ENCODE measurements at places on chromosomes 16 and 17. TPM values are rescaled to one million over a fixed set of nuclear protein-coding genes. Genes with fewer than 3 reads are reported as not detected.
A peak's percentile ranks its signal among the peaks of the same experiment; 100 is the strongest.

The IL34 gene
- total RNA-seq, result 0.28 TPM

- no peak for DNase-seq
- peaks cover 27% of the 10 kb centered on the region for H3K36me3 ChIP-seq
- no peaks in the 10 kb centered on the region for H3K27me3 ChIP-seq
- H3K4me3 ChIP-seq, result peak overlapping the region; percentile 97
- peak overlapping the region; percentile 96 for H3K27ac ChIP-seq
These were observed 1.4 kb downstream of the CARHSP1 start for GRCh38 chr16:8867216-8867931.

DNA sequence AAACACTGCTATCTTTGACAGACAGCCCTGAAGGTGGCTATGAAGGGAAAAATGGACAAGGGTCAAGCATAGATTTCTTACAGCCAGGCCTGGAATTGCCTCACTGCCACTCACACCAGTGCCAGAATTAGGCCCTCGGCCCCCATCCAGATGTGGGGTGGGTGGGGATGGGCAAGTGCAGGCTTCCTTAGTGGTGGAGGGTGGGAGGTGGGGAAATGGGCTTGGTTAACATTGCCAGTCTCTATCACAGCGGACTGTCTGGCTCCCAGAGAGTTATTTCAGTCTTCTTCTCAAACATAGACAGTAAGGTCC is 24.9 kb downstream of the B9D1 start:
- peaks cover 1% of the 10 kb centered on the region for H3K4me1 ChIP-seq
- no peak for DNase-seq
- H3K27me3 ChIP-seq, result no peaks in the 10 kb centered on the region
- no peak overlapping the region for H3K4me3 ChIP-seq
- H3K36me3 ChIP-seq, result no peaks in the 10 kb centered on the region

GRCh38 chr17:38322897-38323296 is 20.9 kb downstream of the GPR179 start:
- H3K4me1 ChIP-seq, result peaks cover 5% of the 10 kb centered on the region
- no peak overlapping the region for H3K4me3 ChIP-seq
- peaks cover 28% of the 10 kb centered on the region for H3K36me3 ChIP-seq
- H3K27me3 ChIP-seq, result no peaks in the 10 kb centered on the region
- no peak for DNase-seq

The CFAP97D1 gene
- not detected for total RNA-seq

- no peaks in the 10 kb centered on the region for H3K27me3 ChIP-seq
- H3K4me3 ChIP-seq, result no peak overlapping the region
- DNase-seq, result no peak
- H3K4me1 ChIP-seq, result no peaks in the 10 kb centered on the region
These were observed 11.4 kb downstream of the ELMO3 start for GRCh38 chr16:67210069-67210937.

The CDK5R1 gene
- 12.0 TPM for total RNA-seq

DNA sequence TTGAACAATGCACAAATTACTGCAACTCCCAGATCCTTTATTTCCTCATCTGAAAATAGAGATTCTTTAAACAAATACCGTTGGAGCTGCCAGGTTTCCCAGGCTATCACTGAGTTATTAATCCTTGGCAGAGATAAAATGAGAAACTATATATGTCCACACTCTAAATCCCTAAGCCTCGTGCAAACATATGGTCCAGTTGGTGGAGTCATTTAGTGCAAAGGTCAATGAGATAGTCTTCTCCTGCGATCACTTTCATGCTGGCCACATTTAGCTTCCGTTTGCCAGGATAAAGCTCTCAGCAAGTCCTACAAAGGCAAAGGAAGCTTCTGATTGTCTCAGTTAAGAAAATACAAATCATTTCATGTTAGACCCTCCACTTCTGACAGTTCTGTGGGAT is 11.0 kb downstream of the GRIN2A start:
- no peak overlapping the region for H3K4me3 ChIP-seq
- DNase-seq, result no peak
- H3K4me1 ChIP-seq, result no peaks in the 10 kb centered on the region
- no peaks in the 10 kb centered on the region for H3K27me3 ChIP-seq

- H3K4me3 ChIP-seq, result no peak overlapping the region
- H3K4me1 ChIP-seq, result no peaks in the 10 kb centered on the region
- no peak for DNase-seq
- H3K27ac ChIP-seq, result no peak overlapping the region
These were observed 6.4 kb downstream of the TEKT5 start for GRCh38 chr16:10688291-10688690.

The CCL1 gene
- total RNA-seq, result 98.4 TPM

DNA sequence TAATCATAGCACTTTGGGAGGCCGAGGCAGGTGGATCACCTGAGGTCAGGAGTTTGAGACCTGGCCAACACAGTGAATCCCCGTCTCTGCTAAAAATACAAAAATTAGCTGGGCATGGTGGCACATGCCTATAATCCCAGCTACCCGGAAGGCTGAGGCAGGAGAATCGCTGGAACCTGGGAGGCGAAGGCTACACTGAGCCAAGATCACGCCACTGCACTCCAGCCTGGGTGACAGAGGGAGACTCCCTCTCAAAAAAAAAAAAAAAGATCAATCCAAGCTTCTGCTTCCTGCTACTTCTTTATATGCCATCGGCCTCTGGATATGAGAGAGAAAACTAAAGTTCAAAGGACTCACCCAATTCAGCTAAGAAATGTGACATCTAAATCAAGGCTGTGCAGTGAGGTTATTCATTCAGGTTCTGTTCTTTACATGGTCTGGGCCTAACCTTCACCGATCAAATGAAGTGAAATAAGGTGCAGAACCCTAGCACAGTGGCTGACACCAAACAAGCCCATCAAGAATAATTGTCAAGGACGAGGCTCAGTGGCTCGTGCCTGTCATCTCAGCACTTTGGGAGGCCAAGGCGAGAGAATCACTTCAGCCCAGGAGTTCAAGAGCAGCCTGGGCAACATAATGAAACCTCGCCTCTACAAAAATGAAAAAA is 25.6 kb downstream of the ZP2 start:
- peaks cover 5% of the 10 kb centered on the region for H3K27me3 ChIP-seq
- peaks cover 13% of the 10 kb centered on the region for H3K4me1 ChIP-seq
- no peak for DNase-seq
- no peak overlapping the region for H3K27ac ChIP-seq
- H3K36me3 ChIP-seq, result peaks cover 37% of the 10 kb centered on the region

DNA sequence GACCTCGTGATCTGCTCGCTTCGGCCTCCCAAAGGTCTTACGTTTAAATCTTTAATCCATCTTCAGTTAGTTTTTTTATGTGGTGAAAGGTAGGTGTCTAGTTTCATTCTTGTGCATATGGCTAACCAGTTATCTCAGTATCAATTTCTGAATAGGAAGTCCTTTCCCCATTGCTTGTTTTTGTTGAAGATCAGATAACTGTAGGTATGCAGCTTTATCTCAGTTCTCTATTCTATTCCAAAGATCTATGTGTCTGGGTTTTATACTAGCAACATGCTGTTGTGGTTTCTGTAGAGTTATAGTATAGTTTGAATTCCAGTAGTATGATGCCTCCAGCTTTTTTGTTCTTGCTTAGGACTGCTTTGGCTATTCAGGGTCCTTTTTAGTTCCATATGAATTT is 65.2 kb downstream of the TNFRSF13B start:
- peaks cover 70% of the 10 kb centered on the region for H3K27me3 ChIP-seq
- DNase-seq, result no peak
- no peaks in the 10 kb centered on the region for H3K36me3 ChIP-seq

GRCh38 chr17:3735515-3735914 is 11.8 kb downstream of the HASPIN start:
- DNase-seq, result no peak
- H3K4me3 ChIP-seq, result no peak overlapping the region
- peaks cover 4% of the 10 kb centered on the region for H3K36me3 ChIP-seq
- peaks cover 30% of the 10 kb centered on the region for H3K4me1 ChIP-seq
- peaks cover 3% of the 10 kb centered on the region for H3K27me3 ChIP-seq
- H3K27ac ChIP-seq, result no peak overlapping the region

The HBZ gene
- total RNA-seq, result not detected
